ENCODE measurements at places on chromosomes 1 and 21. TPM values are rescaled to one million over a fixed set of nuclear protein-coding genes. Genes with fewer than 3 reads are reported as not detected.

ADAMTS1 gene
- 148 TPM for total RNA-seq

SLAMF9 gene
- not detected for total RNA-seq

GUCA2A gene
- not detected for total RNA-seq

DISC1 gene
- 22.4 TPM for total RNA-seq

TMPRSS2 gene
- total RNA-seq: 54.8 TPM

All from metanephros (tissue), 2 donors.